Liver (tissue), 10 donors: ENCODE measurements at places on chromosomes 1 and 21.

- DNase-seq, result no peak
Observed at GRCh38 chr1:79161077-79161476, 154.5 kb upstream of the ADGRL4 start.

DNA sequence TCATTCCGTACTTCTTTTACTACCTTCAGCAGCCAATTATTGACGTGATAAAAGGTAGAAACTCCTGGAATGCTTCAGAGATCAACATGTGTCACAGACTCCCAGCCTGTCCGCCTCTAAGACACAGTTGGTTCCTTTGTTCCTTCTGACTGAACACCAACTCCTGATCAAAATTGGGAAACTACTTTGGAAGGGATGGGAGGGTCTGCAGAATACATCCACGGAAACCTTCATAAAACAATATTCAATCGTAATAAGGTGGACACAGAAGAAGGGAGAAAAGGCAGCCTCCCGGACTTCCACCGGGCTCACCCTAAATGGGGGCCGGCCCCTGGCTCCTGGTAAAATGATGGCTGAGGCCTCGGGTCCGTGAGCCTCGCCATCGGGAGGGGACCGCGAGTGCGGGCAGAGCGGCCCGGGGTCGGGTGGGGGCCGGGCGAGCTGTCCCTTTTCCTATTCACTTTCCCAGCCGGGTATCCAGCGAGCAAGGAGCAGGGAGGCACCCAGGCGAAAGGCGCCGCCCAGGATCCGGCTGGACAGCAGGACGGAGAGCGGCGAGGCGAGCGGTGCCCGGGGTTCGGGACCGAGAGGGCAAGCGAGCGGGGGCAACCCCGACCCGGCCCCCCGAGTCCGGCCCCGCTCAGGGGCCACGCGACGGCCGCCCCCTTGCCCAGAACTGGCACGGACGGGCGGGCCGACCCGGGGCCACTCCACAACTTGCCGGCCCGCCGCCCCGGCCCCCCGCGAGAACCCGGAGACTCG is 805 bp downstream of the NRIP1 start:
- peak; percentile 62 for DNase-seq

GRCh38 chr1:36125129-36125991 is at the start of gene COL8A2:
COL8A2 (minus strand) TSS chr1:36125222; CDS start chr1:36100242, 24,980 bp downstream.
- no peak for DNase-seq

- no peak for DNase-seq
Observed at GRCh38 chr1:184595596-184595995, 159.1 kb downstream of the EDEM3 start.

GRCh38 chr21:29149808-29150425 is 19.5 kb downstream of the MAP3K7CL start:
- DNase-seq, result no peak

DNA sequence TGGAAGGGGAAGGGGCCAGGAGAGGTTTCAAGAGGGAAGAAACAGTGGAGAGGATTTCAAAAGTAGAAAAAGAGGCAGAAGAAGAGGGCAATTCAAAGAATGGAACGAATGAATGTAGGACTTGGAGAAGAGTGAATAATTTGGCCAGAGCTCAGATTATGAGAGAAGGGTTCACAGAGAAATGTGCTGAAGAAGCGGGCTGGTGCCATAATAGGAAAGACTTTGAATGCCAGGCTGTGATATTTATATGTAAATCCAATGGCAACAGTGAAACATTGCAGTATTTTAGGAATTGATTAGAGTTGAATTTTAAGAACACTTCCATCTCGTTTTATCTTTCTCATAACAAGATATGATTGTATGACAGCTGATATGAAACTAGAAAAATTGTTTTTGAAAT is 36.0 kb upstream of the ANGPTL7 start:
- no peak for DNase-seq

DNA sequence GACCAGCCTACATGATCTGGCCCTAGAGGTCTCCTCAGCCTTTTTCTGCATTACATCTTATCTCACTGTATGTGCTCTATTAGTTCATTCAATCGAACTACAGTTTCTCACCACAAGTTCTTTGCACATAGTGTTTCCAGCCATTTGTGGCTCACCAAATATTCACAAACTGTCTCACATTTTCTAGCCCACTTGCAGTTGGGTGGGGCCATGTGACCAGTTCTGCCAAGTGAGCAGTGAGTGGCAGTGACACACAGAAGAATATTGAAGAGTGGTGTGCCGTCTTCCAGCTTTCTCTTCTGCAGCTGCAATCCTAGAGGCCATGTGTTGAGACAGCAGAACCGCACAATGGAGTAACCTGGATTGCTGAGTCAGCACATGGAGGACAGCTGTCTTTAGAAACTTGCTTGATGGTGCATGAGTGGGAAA is 103.2 kb upstream of the ZNF644 start:
- no peak for DNase-seq

DNA sequence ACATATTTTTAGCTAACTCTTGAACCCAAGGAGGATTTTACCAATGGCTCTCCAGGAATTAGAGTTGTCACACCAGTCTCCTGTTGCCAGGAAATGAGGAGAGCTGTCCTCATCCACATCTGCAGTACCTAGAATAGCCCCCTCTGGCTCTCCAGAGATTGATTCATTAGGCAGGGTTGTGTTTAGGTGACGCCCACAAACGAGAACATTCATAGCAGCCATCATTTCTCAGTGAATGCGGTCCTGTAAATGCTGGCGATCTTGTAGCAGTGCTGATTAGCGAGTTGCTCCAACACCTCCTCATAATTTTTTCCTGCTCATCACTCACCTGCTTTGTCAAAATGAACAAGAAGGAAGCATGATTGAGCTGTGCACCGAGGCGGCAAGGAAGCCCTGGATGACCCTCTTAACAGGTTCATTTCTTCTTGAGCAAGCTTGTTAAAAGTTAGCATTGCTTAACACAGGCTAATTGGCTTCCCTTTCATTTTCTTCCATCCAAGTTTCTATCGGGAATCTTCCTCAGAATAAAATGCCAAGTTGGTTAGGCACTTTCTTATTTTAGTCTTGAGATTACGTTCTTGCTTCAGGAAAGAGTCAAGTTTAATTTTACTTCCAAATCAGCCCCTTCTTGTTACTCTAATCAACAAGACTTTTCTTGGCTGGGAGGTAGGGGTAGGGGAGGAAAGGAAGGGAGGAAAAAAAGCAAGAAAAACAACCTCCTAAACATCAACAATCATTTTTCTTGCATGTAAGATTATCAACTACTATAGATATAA is 16.5 kb upstream of the KLHDC8A start:
- no peak for DNase-seq

DNA sequence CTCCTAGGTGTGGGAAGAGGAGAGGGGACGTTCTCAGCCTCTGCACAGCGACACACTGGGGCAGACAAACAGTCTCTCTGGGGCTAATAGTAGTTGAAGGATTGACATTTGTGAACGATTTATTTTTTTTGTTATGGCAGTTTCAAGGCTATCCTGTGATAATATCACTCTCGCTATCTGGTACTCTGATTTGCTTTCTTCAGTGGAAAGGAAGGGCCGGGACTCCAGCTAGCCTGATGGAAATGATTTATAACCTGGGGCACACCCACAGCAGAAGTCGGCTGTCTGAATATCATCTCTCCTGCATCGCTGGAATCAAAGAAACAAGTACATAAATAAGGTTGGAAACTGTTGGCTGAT is 122.7 kb downstream of the KCNN3 start:
- DNase-seq, result no peak

DNA sequence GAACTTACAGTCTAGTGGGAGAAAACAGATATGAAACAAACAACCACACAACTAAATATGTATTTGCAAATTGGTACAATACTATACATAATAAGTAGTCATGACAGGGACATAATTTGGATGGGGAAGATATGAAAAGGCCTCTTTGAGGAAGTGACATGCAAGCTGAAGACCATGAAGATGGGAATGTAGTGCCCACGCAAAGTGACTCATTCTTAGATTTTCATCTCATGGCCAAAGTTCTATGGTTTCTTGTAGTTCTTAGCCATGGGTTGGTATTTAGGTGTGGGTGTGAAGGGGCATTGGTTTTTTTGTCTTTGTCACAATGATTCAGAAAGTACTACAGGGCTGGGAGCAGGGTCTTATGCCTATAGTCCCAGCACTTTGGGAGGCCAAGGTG is 105.4 kb upstream of the FAM78B start:
- no peak for DNase-seq

GRCh38 chr1:185610954-185611353 is 123.2 kb upstream of the HMCN1 start:
- DNase-seq, result no peak

DNA sequence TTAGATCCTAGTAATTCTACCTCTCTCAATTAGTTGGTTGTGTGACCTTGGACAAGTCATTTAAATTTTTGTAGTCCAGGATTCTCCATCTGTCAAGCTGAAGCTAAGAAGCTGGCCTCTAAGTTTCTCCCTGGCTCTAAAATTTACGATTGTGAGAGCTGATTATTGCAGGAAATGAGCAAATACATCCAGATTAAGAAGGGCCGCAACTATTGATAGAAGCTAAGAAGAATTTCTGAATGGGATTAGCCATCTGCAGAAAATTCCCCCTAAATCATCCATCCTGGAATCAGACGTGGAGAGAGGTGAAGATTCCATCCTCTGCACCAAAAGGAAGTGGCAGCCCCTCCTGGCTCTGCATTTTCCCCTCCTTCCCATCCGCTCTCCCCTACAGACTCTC is 55.0 kb downstream of the HIVEP3 start:
- DNase-seq, result no peak

GRCh38 chr1:15786581-15786980 is 20.9 kb downstream of the UQCRHL start:
- DNase-seq, result no peak

DNA sequence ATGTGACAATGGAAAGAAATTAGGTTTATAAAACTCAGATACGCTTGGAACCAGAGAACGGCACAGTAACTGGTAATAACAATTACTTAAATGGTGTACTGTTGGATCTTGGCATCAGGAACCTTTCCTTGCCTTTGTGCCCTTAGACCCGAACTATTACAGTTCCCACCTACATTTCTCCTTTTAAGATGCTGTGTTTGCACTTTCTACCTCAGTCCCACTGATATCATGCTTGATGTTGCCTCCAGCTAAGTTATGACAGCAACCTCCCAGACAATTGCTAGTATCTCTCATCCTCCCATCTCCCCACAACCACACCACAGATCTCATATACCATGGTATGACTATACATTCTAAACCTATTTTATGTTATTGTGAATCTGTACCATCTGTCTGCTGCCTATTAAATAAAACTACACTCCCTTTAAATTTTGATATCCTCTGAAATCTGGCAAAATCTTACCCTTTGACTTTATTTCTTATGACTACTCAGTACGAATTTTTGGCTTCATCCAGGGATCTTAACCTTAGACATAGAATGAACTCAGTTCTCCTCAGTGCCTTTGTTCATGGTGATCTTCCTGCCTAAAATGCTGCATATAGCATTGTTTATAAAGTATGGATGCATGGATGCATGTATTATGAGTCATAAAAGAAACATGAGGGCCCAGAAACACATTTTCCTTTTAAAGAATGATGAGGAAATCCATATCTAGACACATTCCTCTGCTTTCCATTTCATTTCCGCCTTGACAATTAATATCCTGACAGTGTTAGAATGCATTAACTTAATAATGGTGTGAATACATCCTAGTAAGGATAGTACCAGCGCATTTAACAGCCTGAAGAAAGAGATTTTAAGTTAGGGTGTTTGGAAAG is 64.1 kb downstream of the LRRC8D start:
- DNase-seq, result no peak

DNA sequence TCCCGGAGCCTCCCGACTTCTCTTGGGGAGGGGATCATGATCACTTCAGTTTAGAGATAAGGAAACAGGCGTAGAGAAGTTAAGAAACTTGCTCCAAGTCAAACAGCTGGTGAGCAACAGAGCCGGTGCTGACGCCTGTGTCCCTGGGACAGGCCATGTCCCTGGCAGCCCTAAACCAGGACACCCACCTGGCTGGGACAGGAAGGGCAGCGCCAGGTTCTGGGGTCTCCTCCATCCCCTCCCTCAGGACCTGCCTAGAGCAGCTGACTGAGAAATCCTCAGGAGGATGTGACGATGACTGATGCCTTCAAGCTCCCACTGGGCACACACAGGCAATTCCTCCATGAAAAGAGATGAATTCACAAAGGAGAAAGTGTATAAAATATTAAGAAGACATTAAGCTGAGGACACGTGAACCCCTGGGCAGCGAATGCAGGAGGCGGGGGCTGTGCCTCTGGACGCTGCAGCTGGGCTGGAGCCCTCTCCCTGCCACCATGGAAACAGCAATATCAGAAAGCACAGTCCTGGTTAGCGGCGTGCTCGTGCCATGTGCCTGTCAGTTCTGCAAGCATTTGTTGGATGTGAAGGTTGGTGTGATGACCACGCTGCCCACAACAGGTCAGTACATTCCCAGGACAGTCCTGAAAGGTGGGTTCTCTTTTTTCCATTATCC is 40.1 kb upstream of the C1orf174 start:
- no peak for DNase-seq

DNA sequence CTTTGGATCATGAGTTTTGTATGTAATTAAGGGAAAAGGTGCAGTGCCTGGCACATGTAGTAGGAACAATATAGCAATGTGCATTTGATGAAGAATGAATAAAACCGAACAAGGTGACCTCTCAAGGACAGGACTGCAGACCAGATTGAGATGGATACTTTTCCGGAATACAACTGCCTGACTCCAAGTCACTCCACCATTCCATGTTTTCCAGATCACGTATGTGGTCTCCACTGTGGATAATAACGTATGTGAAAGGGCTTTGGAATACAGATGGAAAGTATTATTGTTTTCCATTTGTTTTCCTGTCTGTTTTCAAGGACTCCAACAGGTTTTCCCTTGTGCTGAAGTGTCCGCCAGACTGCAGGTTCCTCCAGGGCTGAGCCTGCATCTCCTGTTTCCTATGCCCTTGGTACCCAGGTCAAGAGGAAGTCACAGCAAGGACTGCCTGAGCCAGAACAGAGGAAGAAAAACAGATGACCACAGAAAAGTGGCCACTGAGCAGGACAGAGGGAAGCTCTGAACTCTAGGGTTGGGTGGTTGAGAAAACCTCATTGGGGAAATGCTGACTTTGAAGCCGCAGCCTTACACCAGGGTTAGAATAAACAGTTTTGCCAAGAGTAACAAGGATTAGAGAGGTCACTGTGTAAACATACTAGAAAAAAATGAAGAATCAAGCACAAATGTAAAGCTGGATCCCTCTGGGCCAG is 4.0 kb downstream of the CFAP45 start:
- DNase-seq, result no peak

- DNase-seq, result no peak
Observed at GRCh38 chr1:230614121-230614520, 28.2 kb upstream of the COG2 start.

DNA sequence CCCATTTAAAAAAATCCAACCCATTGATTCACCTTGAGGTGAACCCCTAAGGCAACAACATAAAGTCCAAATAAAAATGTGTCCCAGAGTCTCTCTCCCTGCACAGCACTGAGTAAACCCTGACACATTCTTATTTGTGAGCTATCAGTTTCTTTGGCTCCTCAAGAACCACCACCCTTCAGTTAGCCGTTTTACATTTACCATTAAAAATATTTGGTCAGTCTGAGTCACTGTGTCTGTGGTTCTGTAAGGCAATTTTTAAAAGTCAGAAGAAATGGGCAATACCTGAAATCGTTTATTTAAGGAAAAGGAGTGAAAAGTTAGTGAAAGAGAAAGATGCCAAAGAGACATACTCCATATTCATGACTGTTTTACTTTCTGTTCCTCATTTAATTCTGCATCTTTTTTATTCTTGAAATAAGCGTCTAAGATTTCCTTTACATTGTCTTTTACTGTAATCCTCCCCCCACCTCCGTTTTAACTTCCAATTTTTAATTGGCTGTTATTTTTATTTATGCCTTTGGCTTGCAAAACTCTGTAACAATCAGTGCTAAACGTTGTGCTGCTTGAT is 91.7 kb upstream of the IVNS1ABP start:
- DNase-seq, result no peak

- no peak for DNase-seq
Observed at GRCh38 chr1:53524428-53525375, 65.5 kb downstream of the DMRTB1 start.

GRCh38 chr1:115506518-115506917 is 135.3 kb upstream of the VANGL1 start:
- DNase-seq, result no peak
